Right forelimb (tissue), 1 donor: ENCODE measurements at places on chromosomes 3 and 15.

GRCh38 chr3:157632075-157632474 is 128.9 kb upstream of the VEPH1 start:
- DNase-seq: no peak

DNA sequence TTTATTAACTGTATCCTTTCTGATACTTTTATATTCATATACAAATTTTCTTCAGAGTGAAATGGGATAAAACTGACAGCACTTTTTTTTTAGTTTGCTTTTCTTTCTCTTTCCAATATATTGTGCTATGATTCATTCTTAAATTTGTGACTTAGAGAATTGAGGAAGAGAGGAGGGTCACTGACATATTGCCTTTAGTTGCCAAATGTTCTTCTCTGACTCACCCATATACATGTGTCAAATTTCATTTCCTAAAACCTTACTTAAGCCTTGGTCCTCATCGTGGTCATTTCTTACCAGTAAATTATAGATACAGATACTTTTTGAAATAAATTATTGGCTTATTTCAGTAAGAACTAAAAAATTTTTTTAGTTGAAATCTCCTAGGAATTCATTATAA is 53.9 kb downstream of the CLASP2 start:
- no peak for DNase-seq

DNA sequence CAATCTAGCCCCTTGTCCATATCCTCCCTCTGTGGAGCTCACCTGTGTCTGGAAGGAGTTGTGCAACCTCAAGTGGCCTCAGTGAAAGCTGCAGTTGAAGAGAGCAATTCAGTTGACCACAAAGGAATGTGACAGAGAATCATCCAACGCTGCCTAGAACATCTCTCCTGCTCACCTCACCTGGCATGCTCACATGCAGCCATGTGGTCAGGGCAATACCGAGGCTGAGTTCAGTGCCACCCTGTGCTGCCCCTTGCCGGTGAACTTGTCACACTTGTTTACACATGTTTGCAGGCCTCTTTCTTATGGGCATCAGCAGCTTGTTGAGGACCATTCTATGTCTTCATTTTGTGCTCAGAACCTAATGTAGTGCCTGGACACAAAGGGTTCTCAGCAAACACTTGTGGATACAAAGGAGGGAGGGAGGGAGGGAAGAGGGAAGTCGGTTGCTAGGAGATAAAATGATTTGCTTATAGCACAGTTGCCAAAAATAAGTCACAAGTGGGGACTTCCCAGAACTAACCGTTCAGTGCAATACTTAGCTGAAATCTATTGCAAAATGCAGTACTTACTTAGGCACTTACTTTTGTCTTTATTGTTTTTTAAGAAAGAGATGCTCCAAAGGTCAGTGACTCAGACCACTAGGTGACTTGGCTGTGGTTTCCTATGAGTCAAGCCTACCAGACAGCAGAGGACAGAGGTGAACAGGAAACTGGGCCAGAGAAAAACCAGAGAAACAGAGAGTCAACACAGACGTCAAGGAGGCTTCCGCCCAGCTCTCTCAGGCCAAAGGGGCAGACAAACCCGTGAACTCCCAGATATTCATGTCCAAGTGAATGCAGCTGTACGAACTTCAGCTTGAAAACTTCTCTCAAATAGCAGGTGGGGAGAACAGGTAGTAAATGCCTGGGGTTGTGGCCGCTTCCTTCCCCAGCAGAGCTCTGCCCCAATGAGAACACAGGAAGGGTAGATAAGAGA is 227.8 kb upstream of the CTNNB1 start:
- peak; percentile 64 for DNase-seq

DNA sequence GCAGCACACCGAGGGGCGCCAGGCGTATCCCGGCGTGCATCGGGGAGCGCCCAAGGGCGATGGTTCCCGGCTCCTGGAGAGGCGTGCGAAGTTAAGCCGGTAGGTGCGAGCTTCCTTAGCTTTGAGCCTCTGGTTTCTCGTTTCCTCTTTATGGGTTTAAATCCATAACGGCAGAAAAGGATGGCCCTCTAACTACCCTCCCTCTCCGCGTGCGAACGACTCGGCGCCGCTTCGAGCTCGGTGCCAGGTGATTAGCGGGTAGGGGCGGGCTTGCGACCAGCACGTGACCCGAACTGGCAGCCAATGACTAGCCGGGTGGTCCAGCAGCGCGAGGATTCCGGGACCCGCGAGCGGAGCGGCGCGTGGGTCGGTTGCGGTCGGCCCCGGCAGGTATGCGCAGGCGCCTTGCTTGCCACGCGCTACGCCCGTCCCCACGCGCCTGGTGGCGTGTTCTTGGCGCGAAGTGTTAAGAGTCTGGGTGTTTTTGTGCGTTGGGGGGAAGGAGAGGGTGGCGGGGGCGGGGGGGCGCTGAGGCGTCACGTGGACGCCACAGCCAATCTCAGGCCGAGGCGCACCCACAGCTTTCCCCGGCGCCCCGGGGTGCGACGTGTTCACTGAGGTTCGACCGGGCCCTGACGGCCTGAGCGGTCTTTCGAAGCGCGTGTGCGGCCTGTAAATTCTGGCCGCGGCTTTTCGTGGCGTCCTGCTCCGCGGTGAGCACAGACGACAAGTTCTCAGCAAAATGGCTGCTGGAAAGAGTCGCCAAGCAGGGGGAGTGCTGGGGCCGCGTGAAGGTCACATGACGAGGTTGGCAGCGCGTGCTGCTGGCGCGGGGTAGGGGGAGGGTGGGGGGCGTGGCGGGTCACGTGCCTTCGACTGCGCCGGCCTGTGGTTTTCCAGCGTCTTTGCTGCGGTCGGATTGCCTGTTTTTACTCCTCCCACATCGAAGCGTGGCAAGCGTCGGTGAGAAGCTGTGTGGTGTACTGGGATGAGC is 38.7 kb upstream of the MGA start:
- peak; percentile 96 for DNase-seq

GRCh38 chr15:83556754-83557153 is 97.2 kb upstream of the ADAMTSL3 start:
- no peak for DNase-seq

DNA sequence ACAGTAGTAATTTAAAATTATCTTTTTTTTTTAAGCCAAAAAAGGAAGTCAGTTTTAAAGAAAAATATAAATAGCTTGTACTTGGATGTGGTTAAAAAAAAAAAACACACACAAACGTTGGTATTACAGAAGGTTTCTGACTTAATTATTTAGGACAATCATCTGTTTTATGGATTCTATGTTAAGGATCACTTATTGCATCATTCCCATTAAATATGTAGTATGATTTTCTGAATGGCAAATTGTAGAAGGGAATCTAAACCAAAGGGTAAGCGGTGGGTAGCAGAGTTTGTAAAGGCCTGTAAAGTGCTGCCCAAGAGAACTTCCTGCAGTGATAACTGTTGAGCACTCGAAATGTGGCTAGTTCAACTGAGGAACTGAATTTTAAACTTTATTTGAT is 8.0 kb downstream of the SENP2 start:
- no peak for DNase-seq

DNA sequence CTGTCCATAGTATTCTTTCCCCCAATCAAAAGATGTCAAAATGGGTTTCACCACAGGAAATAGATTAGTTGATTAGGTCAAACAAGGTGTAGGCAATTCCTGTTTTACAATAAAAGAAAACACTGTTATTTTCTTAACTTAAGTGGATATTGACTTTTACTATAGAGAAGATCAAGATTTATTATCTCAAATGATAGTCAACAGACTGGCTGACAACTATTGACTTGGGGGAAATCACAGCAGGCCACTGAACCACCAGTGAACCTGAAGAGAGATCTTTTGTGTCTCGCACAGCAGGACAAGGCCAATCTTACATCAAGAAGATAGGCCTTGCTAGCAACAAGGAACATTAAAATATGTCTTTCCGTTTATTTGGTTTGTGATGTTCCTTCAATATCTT is 1187.6 kb downstream of the SI start:
- no peak for DNase-seq

DNA sequence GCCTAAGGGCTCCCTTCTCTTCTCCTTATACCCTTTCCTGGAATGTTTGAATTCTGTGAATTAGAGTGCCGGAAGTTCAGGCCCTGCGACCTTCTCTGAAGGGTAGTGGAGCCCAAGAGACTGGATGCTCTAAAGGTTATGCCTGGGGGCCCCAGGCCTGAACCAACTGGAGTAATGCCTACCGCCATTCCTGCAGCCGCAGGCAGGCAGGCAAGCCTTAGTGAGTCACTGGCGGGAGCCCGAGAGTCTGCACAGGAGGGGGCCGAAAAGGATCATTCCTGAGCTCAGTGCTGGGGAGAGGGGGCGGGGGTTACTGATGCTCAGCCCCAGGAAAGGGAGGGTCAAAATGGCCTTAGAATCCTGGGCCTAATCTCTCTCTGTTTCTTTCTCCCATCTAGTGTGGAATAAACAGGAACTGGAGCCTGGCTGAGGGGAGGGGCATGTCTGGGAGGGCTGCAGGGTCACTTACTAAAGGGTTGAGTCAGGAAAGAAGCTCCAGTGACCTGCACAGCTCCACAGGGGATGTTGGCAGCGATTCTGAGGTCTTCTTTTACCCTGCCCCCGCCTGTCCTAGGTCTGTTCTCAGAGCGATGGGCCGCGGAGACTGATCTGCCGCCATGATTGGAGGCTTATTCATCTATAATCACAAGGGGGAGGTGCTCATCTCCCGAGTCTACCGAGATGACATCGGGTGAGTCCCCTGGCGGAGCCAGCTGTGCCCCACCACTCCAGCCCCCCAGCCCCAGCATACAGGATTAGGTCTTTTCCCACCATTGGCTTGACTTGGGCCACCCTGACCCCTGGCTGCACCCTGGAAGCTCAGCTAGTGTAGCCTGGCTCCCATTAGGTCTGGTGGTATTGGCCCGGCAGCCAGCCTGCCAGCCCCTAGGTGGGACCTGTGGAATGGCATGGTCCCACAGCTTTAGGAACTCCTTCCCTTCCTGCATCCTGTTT is 2.0 kb downstream of the AP2M1 start:
- DNase-seq: peak; percentile 62

DNA sequence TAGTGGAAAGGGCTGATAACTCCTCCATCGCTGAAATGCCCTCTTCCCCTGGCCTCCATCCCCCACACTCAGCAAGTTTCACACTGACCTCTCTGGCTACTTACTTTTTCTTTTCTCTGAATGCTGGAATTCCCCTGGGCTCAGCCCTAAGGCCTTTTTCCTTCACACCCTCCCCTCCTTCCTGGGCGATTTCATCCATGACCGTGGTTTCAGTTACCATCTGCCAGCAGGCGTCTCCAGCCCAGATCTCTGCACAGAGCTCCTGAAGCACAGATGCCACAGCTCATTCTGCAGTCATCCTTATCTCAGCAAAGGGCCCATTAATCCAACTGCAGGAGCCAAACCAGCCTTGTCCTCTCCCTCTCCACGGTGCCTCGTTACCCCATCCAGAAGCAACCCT is 114.0 kb downstream of the RFTN1 start:
- DNase-seq: no peak

DNA sequence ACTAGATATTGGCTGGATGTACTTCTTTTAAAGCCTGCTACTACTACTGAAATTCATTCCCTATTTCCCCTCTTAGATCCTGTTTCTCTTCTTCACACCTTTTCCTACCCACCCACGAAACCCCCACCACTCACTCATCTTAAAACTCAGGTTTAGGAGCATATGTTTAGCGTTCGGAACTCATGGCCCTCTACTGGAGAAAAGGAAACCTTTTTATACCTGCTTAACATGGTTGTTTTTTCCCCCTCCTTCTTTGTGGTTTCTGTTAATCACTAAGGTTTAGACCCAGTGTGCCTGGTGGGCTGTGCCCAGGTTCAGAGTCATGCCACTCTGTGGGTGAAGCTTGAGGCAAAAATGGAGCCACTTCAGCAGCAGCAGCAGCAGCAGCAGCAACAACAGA is 2.6 kb downstream of the ARID3B start:
- DNase-seq: no peak

- DNase-seq: no peak
Measured at GRCh38 chr3:45163481-45163880, 17.3 kb upstream of the CDCP1 start.

GRCh38 chr15:76190070-76190564 is 121.2 kb downstream of the ETFA start:
- DNase-seq: no peak

DNA sequence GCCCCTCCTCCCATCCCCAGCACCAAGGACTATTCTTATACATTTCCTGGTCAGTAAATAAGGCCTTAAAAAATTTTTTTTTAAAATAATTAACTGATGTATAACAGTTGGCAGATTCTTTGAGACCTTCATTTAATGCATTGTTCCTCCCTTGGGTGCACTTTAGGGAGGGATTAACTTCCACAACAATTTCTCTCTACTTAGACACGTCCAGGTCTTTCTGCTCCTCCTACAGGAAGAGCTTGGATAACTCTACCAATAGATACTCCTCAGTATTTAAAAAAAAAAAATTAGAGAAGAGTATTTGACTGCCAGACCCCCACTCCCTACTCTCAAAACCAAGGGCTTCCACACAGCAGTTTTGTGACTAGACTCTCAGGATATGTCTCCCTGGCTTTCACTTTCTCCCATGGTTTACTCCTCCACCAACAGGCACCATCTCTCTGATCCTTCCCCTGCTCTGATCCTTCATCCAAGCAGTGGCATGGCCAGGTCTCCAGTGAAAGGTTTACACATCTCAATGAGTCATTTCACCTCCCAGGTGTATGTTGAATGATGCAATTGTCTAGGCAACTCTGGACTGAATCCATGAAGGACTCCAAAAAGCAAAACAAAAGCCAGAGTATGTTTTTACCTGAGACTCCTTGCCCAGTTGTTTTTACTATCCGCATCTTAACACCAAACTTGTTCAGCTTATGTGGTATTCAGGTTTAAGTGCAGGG is 7.4 kb downstream of the ZIC4 start:
- DNase-seq: no peak

GRCh38 chr15:100891307-100892012 is 11.8 kb downstream of the ALDH1A3 start:
- DNase-seq: peak; percentile 47

DNA sequence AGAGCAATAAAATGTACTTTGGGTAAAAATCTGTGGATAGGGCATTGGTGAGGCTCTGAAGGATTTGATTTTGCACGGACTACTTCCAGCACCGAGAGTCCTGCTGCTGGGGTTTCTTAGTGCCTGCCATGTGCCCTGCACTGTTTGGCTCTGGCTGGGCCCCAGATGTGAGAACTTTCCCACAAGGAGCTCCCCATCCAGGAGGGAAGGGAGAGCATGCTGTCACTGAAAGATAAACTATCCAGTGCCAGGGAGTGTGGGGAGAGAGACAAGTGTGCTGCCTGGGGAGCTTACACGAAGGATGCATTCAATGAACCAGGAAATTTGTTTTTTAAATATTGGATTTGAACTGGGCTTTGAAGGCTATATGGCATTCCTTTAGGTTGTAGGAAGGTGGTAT is 30.2 kb downstream of the LPP start:
- no peak for DNase-seq
